ENCODE measurements at places on chromosomes 7 and 10.

GRCh38 chr7:94394109-94394436, 622 bp upstream of the COL1A2 start:
- no peak for DNase-seq

GRCh38 chr10:46518028-46518725, 38.3 kb downstream of the GPRIN2 start:
- no peak for DNase-seq

GRCh38 chr7:115113131-115113530, 191.2 kb downstream of the MDFIC start:
- DNase-seq, result no peak

GRCh38 chr7:13797545-13797944, 191.9 kb downstream of the ETV1 start:
- no peak for DNase-seq

DNA sequence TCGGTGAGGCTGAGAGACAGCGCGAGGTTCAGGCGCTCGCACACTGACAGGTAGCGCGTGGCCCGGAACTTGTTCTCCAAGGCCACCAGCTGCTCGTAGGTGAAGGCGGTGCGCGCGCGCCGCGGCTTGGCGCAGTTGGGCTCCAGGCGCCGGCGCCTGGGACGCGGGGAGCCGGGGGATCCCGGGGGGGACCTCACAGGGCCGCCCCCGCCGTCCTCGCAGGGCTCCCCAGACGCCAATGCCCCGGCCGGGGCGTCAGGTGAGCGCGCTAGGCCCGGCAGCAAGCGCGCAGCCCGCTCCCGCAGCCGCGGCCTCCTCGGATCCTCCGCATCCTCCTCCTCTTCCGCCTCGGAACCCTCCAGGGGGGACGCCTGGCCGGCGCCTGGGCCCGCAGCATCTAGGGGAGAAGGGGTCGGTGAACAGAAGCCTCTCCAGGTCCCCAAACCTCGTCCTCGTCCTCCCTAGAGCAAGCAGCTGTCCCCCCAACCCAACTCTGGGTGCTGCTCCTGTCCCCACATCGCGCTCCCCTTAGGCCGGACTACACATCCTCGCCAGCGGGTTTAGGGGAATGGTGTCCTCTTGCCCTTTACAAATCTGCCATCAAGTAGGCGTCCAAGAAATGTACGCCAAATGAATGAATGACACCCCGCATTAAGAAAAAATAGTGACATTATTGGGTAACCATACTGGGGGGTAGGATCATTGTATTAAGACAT, 1.9 kb downstream of the NKX1-2 start:
- DNase-seq, result no peak

GRCh38 chr7:129771201-129771927, 159.8 kb downstream of the NRF1 start:
- DNase-seq, result no peak

GRCh38 chr10:96212911-96213310, 58.5 kb downstream of the BLNK start:
- no peak for DNase-seq

- no peak for DNase-seq
Measured at GRCh38 chr10:34190580-34190979, 624.5 kb downstream of the PARD3 start.

DNA sequence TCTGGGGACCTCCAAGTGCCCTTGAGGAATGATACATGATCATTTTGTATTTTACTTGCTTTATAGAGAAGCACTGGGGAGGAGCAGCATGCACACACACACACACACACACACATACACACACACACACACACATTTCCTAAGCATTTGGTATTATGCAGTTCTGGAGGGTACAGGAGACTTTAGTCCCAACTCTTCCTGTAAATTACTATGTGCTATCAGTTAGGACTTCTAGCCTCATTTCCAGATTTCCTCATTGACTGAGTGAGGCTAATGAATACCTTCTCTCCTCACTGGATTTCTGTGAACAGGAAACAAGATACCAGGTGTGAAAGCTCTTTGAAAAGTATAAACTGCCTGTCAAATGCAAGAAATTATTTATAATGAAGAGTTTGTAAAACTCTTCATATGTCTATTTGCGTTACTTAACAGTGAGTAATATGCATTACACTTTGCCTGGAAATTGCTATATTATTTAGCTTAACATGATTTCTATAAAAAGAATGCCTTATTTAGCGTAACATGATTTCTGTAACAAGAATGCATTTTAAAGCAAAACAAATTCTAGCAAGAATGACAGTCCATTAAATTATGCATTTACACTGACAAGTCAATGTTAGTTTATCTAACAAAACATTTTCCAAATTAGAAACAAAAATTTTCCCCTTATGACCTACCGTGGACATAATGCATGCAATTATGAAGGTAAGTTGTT, 34.2 kb downstream of the ACTA2 start:
- DNase-seq, result no peak
